ENCODE measurements at places on chromosomes 5 and 9. TPM values are rescaled to one million over a fixed set of nuclear protein-coding genes. Genes with fewer than 3 reads are reported as not detected.

DNA sequence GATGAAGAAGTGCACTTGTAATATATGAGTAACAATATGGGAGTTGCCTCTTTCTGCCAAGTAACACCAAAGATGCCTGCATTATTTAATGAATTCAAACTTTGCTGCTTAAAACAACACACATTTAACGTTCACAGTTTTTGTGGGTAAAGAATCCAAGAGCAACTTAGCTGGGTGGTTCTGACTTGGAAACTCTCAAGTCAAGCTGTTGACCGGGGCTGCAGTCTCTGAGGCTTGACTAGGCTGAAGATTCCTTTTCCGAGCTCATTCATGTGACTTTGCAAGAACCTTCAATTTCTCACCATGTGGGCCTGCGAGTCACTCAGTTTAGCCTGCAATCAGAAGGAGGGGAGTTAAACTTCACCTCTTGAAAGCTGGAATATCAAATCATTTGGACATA, 53.0 kb upstream of the TRPC7 start:
- no peak overlapping the region for H3K4me3 ChIP-seq
- no peaks in the 10 kb centered on the region for H3K27me3 ChIP-seq
- H3K27ac ChIP-seq = no peak overlapping the region
- no peak for DNase-seq

GRCh38 chr5:91232523-91232922, 150.6 kb downstream of the ARRDC3 start:
- no peak overlapping the region for H3K4me3 ChIP-seq
- H3K27me3 ChIP-seq = no peaks in the 10 kb centered on the region
- no peak for DNase-seq
- no peaks in the 10 kb centered on the region for H3K36me3 ChIP-seq
- H3K27ac ChIP-seq = no peak overlapping the region

TRIM7 gene
- total RNA-seq = not detected

DNA sequence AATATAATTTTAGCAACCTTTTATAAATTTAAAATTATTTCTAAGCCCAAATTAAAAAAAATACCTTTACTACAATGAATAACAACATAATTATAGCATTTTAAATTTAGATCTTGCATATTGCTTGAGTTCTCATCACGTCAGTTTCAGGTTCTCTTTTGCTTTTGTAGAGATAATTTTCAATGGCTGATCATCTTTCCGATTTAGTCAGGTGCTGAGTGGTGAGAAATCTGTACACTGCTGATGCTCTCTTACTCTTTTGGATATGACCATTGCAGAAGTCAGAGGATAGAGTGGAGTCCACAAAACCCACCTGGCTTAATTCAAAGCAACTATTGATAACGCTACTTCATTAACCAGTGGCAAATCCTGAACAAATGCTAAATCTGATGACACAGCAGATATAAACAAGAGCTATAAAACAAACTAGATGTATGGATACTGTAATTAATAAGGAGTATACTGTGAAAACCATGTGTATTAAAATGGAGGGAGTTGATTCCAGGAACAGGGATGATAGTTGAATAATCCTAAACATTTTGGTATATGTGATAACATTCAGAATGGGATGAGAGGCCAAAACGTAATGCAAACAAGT, 394.8 kb downstream of the CSNK1G3 start:
- no peaks in the 10 kb centered on the region for H3K36me3 ChIP-seq
- H3K4me1 ChIP-seq = peaks cover 33% of the 10 kb centered on the region
- peak overlapping the region; percentile 46 for H3K27ac ChIP-seq
- DNase-seq = no peak

GRCh38 chr9:127825319-127826051, 22.8 kb downstream of the FPGS start:
- no peaks in the 10 kb centered on the region for H3K36me3 ChIP-seq
- H3K4me1 ChIP-seq = no peaks in the 10 kb centered on the region
- H3K4me3 ChIP-seq = no peak overlapping the region
- peak; percentile 79 for DNase-seq

PDE8B gene
- total RNA-seq = 0.15 TPM

DNA sequence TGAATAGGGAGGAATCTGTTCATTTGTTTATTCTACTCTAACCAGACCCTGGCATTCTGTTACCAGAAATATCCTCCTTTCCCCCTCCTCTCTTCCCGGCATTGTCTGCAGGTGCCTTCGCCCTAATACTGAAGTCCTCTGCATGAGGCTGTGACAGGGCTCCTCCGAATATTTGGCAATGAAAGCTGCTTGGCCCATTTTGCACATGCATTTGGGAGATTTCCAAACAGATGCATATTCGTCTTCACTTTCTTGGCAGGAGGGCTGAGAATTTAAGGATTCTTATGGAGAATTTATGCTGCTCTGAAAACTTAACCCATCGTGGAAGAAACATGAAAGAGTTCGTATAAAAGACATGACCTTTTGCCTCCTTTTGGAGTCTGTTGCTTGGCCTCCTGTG, 484.0 kb downstream of the ZNF608 start:
- no peak overlapping the region for H3K27ac ChIP-seq
- H3K4me1 ChIP-seq = no peaks in the 10 kb centered on the region
- DNase-seq = no peak

Data from Karpas-422 (cell line).